Adrenal gland (tissue), 19 donors: ENCODE measurements at places on chromosomes 13 and 19. TPM values are rescaled to one million over a fixed set of nuclear protein-coding genes. Genes with fewer than 3 reads are reported as not detected.

DNA sequence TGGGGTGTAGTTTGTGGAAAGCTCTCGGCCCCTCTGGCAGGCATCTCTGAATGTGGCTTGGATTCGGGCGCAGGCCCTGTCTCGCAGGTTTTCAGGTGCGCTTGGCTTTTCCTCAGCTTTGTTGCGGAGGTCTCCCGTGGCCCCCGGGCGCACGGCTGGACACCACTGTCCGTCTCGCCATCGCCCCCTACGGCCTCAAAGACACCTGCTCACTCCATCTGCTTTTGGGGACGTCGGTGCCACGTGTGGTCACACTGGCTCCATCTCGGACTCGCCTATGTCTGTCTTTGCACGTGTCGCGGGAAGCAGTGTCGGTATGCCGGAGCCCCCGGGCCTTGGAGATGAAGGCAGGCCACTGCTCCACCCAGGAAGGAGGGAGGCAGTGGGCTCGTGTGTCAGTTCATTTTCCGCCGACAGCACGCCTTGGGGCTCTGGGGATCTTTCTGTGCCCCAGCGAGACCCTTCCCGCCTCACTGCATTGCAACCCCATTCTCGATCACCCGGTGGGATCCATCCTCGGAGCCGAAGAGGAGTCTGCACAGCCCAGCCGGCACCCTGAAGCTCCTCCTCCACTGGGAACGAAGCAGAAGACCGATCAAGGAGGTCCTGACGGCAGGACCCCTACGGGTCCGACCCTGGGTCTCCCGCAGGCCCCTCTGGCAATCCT is 42.1 kb downstream of the ZNF146 start:
- no peak for DNase-seq
- H3K4me1 ChIP-seq = no peaks in the 10 kb centered on the region
- no peak overlapping the region for H3K27ac ChIP-seq
- H3K36me3 ChIP-seq = no peaks in the 10 kb centered on the region
- H3K4me3 ChIP-seq = no peak overlapping the region
- H3K27me3 ChIP-seq = no peaks in the 10 kb centered on the region

DNA sequence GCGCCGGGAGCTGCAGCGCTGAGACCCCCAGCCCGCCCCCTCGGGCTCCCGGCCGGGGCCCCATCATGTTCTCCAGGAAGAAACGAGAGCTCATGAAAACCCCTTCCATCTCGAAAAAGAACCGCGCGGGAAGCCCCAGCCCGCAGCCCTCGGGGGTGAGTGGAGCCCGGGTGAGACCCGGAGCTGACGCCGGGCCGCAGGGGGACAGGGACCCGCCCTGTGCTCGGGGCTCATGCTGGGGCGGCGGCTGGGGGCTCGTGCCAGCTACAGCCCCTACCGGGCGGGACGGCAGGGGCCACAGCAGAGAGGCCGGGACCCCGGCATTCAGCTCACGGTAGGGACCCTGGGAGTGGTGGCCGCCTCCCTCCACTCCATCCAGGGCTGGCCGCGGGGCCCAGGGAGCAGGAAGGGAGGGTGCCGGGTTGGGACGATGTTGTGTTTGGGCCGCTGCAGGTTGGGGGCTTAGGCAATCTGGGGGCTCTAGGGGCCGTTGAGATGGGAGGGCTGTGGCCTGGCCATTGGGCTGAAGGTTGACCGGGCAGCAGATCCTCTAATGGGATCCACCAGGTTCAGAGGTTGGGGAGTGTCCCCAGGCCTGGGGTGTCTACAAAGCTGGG is 482 bp downstream of the ARHGAP45 start:
- peaks cover 28% of the 10 kb centered on the region for H3K4me1 ChIP-seq
- peak; percentile 23 for DNase-seq
- no peak overlapping the region for H3K4me3 ChIP-seq
- H3K36me3 ChIP-seq = no peaks in the 10 kb centered on the region
- peak overlapping the region; percentile 24 for H3K27ac ChIP-seq

The U2AF1L4 gene
- total RNA-seq = 44.9 TPM

- peaks cover 4% of the 10 kb centered on the region for H3K27me3 ChIP-seq
- H3K27ac ChIP-seq = no peak overlapping the region
- no peaks in the 10 kb centered on the region for H3K4me1 ChIP-seq
- no peak overlapping the region for H3K4me3 ChIP-seq
- no peaks in the 10 kb centered on the region for H3K36me3 ChIP-seq
These were observed 437.3 kb upstream of the HTR2A start for GRCh38 chr13:47334173-47334572.

DNA sequence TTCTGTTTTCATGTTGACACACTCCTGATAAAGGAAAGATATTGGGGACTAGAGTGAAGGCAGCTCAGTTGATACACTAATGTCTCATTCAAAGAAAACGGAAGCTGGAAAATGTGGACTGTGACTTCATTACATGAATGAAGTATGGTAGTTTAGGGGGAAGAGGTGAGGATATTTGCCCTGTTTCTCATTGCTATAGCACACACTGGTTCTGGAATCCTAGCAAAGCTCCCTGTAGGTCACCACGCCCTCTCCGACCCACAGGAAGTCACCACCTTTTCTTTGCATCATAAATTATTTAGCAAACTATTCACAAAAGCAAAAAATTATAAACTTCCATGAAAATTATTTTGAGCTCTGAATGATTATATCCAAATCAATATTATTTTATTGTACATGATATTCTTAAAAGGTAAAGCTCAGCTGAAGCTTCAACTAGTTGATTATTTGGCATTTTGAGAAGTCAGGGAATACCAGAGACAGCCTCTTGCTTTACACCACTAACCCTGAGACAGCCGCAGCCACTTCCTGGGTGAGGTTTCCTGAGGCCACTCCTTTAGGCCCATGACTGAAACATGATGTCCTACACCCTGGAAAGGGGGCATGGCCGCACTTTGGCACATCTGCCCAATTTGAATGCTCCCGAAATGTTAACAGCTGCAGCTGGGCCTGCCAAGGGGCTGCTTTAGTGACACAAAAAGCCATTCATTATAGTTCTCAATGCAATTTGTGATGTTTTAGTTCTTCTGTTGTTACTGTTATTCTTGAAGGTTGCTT is 50.0 kb upstream of the WDFY2 start:
- DNase-seq = peak; percentile 39
- no peaks in the 10 kb centered on the region for H3K27me3 ChIP-seq
- H3K4me1 ChIP-seq = no peaks in the 10 kb centered on the region
- no peak overlapping the region for H3K4me3 ChIP-seq
- no peaks in the 10 kb centered on the region for H3K36me3 ChIP-seq

- H3K36me3 ChIP-seq = no peaks in the 10 kb centered on the region
- no peaks in the 10 kb centered on the region for H3K27me3 ChIP-seq
- no peak overlapping the region for H3K27ac ChIP-seq
- H3K4me3 ChIP-seq = peak overlapping the region; percentile 11
- peaks cover 5% of the 10 kb centered on the region for H3K4me1 ChIP-seq
These were observed 18.3 kb downstream of the PRKCSH start for GRCh38 chr19:11453468-11454341.

- H3K27ac ChIP-seq = no peak overlapping the region
- H3K36me3 ChIP-seq = no peaks in the 10 kb centered on the region
- H3K4me1 ChIP-seq = peaks cover 14% of the 10 kb centered on the region
- no peak for DNase-seq
These were observed 47.5 kb downstream of the GAS6 start for GRCh38 chr13:113816254-113816929.

GRCh38 chr13:75876142-75877050 is 240.3 kb downstream of the LMO7 start:
- H3K4me1 ChIP-seq = peaks cover 4% of the 10 kb centered on the region
- peak; percentile 56 for DNase-seq
- H3K36me3 ChIP-seq = no peaks in the 10 kb centered on the region
- no peak overlapping the region for H3K4me3 ChIP-seq
- no peak overlapping the region for H3K27ac ChIP-seq
